Activated B cell treated with CpG ODN at 0.5 μM for 24 hours (primary cell): ENCODE measurements at places on chromosomes 1 and 21. TPM values are rescaled to one million over a fixed set of nuclear protein-coding genes. Genes with fewer than 3 reads are reported as not detected.

The CELA2A gene
- total RNA-seq, result not detected in 2 replicates

The AZIN2 gene
- total RNA-seq, result 0.82 and 0.93 TPM in 2 replicates

The PLA2G2C gene
- not detected in 2 replicates for total RNA-seq

The CAMTA1 gene
- total RNA-seq, result 49.8 and 50.8 TPM in 2 replicates

The SYDE2 gene
- 0.38 and 0.64 TPM in 2 replicates for total RNA-seq

The KISS1 gene
- total RNA-seq, result not detected in 2 replicates

The ADCY10 gene
- 0.20 and 0.24 TPM in 2 replicates for total RNA-seq

The NDUFS2 gene
- 69.1 and 73.9 TPM in 2 replicates for total RNA-seq

The KLHL17 gene
- 15.1 and 16.4 TPM in 2 replicates for total RNA-seq

The DIRAS3 gene
- total RNA-seq, result not detected in 2 replicates

The PAQR6 gene
- total RNA-seq, result 1.6 and 1.8 TPM in 2 replicates

The PLEKHN1 gene
- total RNA-seq, result 1.3 and 1.4 TPM in 2 replicates

The OR2T12 gene
- not detected in 2 replicates for total RNA-seq

The GPBP1L1 gene
- 133 and 138 TPM in 2 replicates for total RNA-seq

The RBP7 gene
- not detected in 2 replicates for total RNA-seq

The C1orf94 gene
- total RNA-seq, result not detected in 2 replicates

The REN gene
- total RNA-seq, result not detected in 2 replicates

The CASQ2 gene
- total RNA-seq, result not detected in 2 replicates

The ATF6 gene
- total RNA-seq, result 23.7 and 24.6 TPM in 2 replicates

The PPFIA4 gene
- total RNA-seq, result 0.12 and 0.29 TPM in 2 replicates

The MAN1C1 gene
- total RNA-seq, result 0.20 and 0.34 TPM in 2 replicates

The DMRTA2 gene
- total RNA-seq, result not detected in 2 replicates

The BECN2 gene
- total RNA-seq, result not detected in 2 replicates

The DPM3 gene
- 33.2 and 36.8 TPM in 2 replicates for total RNA-seq

The TNFRSF18 gene
- total RNA-seq, result 36.7 and 37.5 TPM in 2 replicates

The CRYBG2 gene
- total RNA-seq, result 0.27 and 0.86 TPM in 2 replicates

The LRRC53 gene
- not detected in 2 replicates for total RNA-seq

The PTPN22 gene
- 25.5 and 26.1 TPM in 2 replicates for total RNA-seq

The KCNK1 gene
- total RNA-seq, result not detected in 2 replicates

The CD34 gene
- not detected in 2 replicates for total RNA-seq

The MPZ gene
- 5.8 and 6.6 TPM in 2 replicates for total RNA-seq

The TTC24 gene
- total RNA-seq, result 19.6 TPM in 2 replicates

The DDAH1 gene
- 0.05 and 0.07 TPM in 2 replicates for total RNA-seq
